ENCODE measurements at places on chromosomes 5 and 9. TPM values are rescaled to one million over a fixed set of nuclear protein-coding genes. Genes with fewer than 3 reads are reported as not detected.

Gene PCDHA7
- total RNA-seq, result 0.08 TPM

Gene KCNV2
- not detected for total RNA-seq

Gene TMEM174
- not detected for total RNA-seq

Gene POU5F2
- total RNA-seq, result not detected

Gene TXNDC8
- total RNA-seq, result not detected

Gene TMOD1
- total RNA-seq, result 2.8 TPM

Gene HK3
- total RNA-seq, result not detected

Gene KIF3A
- total RNA-seq, result 10.0 TPM

Gene TRAF2
- total RNA-seq, result 61.2 TPM

Gene HDHD3
- 22.6 TPM for total RNA-seq

Gene ECM2
- total RNA-seq, result 0.21 TPM

Gene ADAMTS12
- 9.6 TPM for total RNA-seq

Gene DIPK1B
- 11.1 TPM for total RNA-seq

Gene IFNA13
- total RNA-seq, result not detected

Gene GMCL2
- not detected for total RNA-seq

Gene PFN3
- total RNA-seq, result not detected

Gene CCDC152
- not detected for total RNA-seq

Gene IRF1
- 39.7 TPM for total RNA-seq

Gene DBH
- total RNA-seq, result not detected

Gene CCDC192
- total RNA-seq, result not detected

Gene RNF224
- total RNA-seq, result not detected

Gene ZDHHC11B
- total RNA-seq, result 1.3 TPM

Gene LRRC19
- total RNA-seq, result not detected

Gene GZMA
- total RNA-seq, result not detected

All from A549 treated with RU486 at 1 μM for 4 hours (cell line).